CD4-positive, alpha-beta T cell treated with Interleukin-15 for 4 hours (primary cell): ENCODE measurements at places on chromosomes 3 and 15.

DNA sequence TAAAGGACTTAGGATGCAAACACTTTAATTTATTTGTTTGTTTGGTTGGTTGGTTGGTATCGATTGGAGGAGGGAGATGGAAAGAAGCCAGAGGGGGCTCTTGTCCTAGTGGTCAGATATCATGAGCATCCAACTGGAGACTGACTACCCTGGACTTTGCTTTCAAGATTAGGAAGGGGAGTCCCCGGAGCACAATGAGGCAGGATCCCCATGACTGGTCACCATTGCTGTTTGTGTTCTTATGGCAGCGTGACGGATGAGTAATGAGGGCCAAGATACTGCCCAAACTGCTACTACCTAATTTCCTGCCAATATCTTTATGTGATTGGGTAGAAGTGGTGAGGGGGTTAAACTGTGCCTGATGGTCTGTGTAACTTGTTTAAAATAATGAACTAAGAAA is 354.6 kb upstream of the ROPN1 start:
- no peak for DNase-seq

GRCh38 chr3:110456438-110457138 is 615.0 kb upstream of the NECTIN3 start:
- no peak for DNase-seq

- DNase-seq, result peak; percentile 10
Measured at GRCh38 chr3:71652781-71653413, 69.4 kb upstream of the FOXP1 start.

DNA sequence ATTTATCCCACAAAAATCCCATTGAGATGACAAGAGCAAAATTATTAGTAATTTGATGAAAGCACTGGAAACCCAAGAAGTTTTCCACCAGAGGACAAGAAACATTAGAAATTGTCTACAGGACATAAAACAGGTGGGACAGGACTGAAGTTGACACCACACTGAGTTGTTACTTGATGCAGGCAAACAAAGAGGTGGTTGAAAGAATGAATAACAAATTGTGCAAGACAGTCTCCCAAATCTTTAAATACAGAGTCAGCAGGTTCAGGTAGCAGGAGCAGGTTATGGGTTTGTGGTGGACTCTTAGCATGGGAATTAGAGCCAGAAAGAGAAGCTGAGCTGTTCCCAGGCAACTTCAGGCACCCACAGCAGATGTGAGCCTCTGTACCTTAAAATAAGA is 30.3 kb upstream of the ARRDC4 start:
- no peak for DNase-seq

DNA sequence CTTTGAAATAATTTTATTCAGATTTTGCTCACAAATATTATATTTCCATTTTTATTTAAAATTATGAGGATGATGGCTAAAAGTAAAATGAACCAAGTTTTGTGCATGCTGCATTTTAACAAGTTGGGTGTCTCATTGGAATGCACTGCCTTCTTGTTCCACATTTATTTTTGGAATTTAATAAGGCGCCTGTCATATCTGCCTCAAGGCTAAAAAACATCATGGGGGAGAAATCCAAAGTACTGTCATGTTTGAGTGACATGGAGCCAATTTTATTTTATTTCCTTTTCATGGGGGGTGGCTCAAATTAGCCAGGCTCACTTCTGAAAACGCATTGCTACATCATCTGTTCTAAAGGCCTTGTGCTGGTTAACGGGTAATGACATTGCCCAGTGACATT is 205.1 kb downstream of the ROBO2 start:
- DNase-seq, result no peak

GRCh38 chr3:137792626-137793271 is 28.6 kb downstream of the SOX14 start:
- no peak for DNase-seq

- DNase-seq, result no peak
Measured at GRCh38 chr3:171256445-171257250, 203.6 kb downstream of the TNIK start.

DNA sequence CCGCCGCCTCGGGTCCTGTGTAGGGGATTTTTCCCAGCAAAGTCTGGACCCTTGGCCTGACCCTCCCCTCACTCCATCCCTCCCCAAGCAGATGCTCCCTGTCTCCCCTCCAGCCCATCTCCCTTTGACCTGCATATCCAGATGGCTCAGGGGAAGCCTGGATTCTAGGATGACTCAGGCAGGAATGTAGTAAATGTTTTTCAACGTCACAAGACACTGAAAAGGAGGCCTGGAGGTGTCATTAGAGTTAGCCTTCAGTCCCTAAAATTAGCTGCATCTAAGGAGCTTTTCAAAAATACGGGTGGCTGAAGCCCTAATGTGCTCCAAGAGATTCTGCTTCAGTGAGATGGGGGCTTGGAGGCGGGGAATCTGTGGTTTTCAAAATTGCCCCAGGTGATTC is 7.2 kb downstream of the ACAN start:
- no peak for DNase-seq

DNA sequence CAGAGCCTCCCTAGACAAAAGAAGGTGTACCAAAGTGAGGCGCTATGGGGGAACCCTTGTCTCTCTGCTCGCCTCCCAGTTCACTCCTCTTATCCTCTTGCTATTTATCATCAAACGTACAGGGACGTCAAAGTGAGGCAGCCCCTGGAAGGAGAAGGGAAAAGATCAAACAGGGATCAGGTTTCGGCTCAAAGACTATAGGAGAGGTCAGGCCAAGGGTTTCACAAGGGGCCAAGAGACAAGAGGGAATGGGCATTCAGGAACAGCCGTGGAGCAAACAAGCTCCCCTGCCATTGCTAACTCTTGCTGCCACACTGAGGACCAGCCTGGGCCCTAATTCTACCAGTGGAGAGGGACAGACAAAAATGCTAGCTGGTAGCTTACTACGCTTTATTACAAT is 168.7 kb downstream of the GREM1 start:
- DNase-seq, result no peak

DNA sequence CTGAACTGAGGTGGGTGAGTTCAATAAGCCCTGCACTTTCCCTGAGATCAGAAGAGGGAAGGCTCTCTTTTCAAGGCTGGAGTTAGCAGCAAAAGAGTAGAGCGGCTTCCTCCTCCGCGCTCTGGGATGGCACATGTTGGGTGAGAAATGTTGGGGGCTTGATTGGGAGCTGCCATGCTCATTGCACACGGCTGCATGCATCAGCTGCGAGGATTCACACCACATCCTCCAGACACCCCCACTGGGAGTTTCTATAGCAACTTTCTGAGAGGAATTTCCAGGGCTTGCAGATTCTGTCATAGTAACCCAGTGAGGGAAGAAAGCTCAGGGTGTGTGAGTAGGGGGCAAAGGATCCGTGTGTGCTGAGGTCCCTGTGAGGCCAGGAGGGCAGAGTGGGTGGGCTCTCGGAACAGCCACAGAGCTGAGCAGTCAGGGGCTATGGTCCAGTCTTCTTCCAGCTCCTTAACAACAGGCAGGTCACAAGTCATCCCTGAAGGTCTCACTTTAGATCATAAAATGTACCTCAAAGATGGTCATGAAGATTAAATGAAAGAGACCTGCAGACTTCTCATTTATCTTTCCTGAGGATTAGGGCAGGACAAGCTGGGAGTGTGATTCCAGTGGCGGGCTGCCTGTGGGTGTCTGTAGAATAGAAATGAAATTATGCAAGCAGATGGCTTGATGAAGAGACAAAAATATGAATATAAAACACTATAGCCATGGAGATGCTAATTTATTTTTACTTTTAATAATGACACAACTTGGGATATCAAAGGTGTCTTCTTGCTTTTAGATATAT is 75.7 kb upstream of the CHRNA7 start:
- DNase-seq, result no peak

DNA sequence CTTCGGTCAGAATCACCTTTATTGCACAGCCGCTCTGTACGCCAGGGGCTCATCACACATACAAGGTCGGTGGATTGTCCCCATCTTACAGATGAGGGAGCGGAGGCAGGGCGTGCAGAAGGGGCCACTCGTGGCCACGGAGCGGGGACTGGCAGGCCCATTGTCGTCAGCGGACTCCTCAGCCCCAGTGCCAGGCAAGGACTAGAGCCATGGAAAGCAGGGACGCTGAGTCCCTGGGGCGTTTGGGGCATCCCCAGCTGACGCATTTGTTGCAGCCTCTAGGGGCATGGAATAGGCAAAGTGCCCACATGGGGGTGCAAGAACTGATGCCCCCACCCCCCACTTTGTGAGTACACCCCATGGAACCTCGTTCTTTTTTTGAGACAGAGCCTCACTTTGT is 29.8 kb upstream of the FURIN start:
- DNase-seq, result no peak

DNA sequence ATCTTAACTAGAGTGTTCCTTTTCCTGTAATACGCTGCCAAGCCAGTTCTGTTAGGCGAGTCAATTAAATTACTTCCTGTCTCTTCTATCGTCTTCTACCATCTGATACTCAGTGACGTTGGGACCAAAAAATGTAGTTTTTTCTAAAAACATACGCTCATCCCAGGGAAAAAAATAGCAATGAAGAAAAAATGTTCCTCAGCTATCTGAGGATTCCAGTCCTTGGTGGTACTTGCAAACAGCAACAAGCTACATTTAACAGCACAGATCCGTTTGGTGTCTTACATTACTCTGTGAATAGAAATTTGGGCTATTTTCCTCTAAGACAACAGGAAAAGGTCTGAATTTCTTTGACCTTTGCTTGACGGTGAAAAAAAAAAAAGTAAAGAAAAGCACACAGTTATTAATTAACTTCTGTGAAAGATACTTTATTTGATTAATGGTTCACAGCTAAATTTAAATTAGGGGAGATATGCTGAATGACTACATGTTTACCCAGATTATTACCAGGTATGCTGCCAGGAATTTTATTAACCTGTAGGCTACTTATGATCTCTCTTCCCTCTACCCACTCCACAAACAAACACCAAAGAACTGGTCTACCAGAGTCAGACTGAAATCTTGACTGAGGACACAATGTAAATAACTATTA is 254.4 kb upstream of the ZPLD1 start:
- DNase-seq, result no peak

DNA sequence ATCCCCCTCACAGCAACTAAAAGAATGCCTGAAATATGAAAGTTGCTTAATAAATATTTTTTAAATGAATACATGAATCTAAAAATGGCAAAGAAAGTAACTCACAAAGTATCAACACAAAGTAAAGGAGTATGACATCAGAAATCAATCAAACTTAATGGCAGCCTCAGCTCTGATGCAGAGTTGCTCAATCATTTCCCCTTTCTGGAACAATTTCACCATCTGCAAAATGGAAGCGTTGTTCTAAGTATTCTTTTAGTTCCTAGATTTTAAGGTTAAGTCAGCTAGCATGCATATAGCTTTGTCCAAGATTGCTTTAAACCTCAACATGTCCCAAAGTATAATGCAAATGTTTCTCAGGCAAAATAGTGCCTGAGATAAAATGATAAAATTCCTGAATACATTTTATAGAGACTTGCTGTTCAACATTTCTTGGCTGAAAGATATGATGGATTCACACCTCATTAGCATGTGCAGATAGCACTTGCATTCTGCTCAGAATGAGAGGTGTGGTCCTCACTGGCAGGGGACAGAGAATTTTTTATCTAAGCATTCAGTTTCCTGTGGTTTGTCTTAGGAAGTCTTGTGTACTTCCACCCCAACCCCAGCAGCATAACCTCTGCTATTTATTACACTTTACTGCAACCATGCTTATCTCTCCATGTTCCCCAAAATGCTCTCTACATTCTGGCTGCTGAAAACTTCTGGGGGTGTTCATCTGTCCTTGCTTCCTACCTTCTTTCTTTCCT is 429.3 kb downstream of the GRM7 start:
- DNase-seq, result no peak

GRCh38 chr3:174287705-174288104 is 571.4 kb upstream of the NAALADL2 start:
- no peak for DNase-seq

DNA sequence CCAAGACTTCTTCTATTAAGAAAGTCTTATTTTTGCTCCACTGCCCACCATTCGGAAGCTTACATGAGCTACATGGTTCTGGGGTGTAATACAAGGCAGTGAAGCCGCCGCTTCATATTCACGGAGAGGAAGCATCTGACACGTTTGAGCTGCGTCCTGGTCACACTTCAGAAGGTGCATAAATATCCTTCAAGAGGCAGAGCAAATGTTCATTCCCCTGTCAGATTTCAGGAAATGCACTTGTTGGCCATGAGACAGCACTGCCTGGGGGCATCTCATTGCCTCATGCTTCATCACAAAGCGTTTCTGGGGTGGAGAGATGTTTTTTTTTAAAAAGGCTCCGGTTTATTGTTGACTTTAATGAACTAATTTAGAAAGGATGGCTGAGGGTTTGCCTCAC is 119.9 kb downstream of the CADPS start:
- no peak for DNase-seq

DNA sequence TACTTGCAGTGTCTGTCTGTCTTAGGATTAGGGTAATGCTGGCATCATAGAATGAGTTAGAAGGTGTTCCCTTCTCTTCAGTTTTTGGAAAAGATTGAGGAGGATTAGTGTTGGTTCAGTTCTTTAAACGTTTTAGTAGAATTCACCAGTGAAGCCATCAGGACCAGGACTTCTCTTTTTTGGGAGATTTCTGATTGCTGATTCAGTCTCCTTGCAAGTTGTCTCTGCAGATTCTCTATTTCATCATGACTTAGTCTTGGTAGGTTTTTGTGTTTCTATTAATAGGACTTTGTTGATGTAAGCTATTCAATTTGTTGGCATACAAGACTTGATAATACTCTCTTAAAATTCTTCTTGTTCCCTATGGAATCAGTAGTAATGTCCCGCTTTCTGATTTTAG is 48.9 kb downstream of the STT3B start:
- no peak for DNase-seq

GRCh38 chr3:168548719-168549118 is 453.0 kb upstream of the GOLIM4 start:
- no peak for DNase-seq

- DNase-seq, result no peak
Measured at GRCh38 chr3:78580681-78581080, 1187.1 kb downstream of the ROBO1 start.

DNA sequence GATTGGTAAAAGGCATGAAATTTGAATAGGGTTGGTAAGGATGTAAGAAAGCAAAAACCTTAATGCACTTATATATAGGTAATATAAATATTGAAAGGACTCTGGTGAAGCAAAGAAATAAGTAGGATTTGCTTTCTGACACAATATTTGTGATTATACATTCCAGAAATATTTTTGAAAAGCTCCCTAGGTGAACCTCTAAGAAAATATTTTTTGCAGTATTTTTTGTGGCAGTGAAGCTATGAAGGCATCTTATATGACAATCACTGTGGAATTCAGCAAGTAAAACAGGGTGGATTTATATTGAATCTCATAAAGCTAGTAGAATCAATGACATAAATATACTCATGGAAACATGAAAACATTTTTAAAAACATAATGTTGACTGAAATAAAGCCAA is 119.6 kb upstream of the EPHA3 start:
- DNase-seq, result no peak

GRCh38 chr3:25826510-25826909 is 36.6 kb downstream of the OXSM start:
- DNase-seq, result no peak

GRCh38 chr3:31047673-31048072 is 153.2 kb upstream of the GADL1 start:
- DNase-seq, result no peak

DNA sequence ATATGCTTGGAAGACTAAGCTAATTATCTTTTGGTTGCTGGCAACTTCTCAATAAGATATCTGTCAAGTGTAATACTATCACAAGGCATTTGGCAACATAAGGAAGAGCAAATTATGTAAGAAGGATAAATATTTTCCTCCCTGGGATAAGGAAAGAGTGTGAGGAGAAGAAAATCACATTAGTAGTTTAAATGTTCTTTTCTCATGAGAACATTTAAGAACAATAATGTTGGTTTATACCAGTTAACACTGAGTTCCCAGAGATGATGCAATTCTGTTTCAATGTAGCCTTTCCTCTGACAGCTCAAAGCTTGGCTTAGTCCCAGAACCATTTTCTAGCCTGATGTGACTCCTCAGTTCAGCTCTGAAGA is 66.1 kb upstream of the NPHP3 start:
- no peak for DNase-seq
